ENCODE measurements at places on chromosomes 1 and 21.
A peak's percentile ranks its signal among the peaks of the same experiment; 100 is the strongest.

DNA sequence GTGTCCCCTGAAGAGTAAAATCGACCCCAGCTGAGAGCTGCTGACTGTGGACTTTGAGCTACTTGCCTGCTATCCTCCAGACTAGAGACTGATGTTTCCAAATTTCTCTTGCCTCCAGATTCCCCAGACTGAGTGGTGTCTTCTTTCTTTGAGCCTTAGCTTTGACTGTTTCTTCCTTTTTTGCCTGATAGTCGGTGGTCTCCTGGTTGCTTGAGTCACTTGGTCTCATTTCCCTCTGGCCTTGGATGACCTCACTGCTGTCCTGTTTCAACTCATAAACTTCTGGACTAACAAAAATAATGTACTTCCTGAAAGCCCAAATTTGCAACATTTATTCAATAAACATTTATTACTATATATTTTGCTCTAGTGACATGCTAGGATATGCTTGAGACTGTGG, 52.9 kb upstream of the DIPK1A start:
- no peak for DNase-seq

GRCh38 chr1:17653728-17654351, 101.3 kb upstream of the ACTL8 start:
- peak; percentile 71 for DNase-seq

GRCh38 chr1:230749150-230749549, 2.0 kb downstream of the CAPN9 start:
- no peak for DNase-seq

DNA sequence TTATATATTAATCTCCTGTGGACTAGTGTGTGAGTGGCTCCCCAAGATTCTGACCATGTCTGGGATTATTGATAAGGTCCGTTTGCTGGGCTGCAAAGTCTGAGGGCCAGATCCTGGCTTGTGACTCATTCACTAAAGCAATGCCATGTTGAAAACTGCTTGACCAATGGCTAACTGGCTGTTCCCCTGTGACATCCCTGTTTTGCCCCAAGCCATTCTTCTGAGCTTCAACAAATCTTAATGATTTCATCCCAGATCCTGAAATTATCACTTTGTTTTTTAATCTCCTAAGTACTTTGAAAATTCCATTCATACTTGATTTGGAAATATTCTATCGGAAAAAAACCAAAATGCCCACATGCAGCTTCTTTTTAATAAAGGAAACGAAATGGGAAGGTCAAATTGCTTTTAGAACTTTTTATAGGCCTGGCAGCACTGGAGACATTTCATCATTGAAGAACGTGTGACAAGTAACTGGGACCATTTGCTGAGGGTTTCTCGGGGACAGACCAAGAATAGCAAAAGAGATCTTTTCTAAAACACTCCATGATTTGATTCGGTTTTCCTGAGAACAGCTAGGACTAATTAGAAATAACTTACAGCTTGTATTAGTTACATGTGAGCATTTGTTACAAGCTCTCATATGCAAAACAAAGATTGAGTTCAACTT, 121.3 kb downstream of the TGFB2 start:
- DNase-seq = no peak

- no peak for DNase-seq
Measured at GRCh38 chr21:41559658-41560631, 52.0 kb upstream of the TMPRSS2 start.

GRCh38 chr1:224739997-224740684, 124.0 kb downstream of the CNIH3 start:
- DNase-seq = no peak

- peak; percentile 78 for DNase-seq
Measured at GRCh38 chr1:50418600-50419109, 4.6 kb downstream of the DMRTA2 start.

DNA sequence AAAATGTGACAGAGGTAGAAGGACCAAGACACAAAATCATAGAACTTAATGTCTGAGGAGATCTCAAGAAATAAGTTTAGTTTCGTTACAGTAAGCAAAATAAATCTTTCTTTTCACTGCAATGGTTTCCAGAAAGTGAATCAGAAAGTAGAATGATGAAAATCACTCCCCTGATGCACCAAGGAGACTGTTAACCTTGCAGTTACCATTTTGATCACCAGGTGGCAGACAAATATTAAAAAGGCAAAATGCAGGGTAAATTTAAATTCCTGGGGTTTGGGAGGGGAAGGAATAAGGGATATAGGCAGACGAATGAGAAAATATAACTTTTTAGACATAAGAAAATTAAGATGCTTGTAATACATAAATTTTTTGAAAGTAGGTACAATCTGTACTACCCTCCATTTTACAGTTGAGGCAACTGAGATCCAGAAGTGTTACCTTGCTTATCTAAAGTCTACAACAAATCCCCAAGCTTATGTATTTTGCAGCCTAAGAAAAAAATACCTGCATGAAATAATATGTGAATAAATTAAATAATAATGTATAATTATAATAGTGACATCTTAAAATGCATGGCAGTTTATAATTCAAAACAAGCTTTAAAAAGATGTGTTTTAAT, 253.2 kb downstream of the CRB1 start:
- no peak for DNase-seq

DNA sequence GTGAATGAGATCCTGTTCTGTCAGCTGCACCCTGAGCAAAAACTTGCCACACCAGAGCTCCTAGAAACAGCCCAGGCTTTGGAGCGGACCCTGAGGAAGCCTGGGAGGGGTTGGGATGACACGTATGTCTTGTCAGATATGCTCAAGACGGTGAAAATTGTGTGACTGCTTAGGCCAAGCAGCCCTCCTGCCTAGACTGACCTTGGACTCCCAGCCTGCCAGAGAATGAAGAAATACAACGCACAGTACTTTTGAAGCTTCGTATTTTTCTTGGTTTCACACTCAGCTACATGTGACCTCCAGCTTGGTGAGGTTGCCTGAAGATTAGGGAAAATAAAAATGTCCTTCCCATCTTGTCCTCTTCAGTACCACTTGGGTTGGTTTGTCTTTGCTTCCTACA, 15.1 kb downstream of the METTL13 start:
- no peak for DNase-seq

DNA sequence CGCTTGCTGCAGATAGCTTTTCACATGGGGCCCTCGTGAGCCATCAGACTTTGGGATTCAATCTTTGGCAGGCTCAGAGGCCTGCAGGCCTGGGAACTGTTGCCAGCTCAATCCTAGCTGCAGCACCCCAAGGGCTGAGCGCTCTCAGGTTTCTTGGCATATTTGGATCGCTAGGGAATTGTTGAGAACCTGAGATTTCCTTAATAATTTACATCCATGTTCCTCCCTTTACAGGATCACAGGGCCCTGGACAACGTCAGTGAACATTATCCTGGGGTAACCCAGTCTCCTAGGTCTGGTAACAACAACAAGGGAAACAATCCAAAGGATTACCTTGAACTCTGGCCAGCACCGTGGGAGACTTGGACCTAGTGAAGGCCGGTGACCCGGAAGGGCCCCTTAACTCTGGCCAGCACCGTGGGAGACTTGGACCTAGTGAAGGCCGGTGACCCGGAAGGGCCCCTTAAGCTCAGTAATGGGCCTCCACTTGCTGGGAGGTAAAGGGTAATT, 49.3 kb upstream of the NEK2 start:
- DNase-seq = peak; percentile 65

DNA sequence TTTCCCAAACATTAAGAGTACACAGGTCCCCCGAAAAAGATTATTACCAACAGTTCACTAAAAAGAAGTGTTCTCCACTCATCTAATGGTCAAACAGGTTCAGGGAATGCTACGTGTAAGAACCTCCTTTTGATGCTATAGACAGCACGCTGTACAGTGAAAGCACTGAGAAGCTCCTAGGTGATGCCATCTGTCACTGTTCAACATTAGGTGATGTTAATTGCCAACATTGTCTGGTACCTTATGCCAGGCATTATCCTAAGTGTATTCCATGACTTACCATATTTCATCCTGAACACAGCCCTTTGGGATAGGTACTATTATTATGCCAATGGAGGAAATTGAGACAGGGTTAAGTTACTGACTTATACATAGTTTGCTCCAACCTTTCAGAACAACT, 82.1 kb downstream of the DAB1 start:
- DNase-seq = no peak

DNA sequence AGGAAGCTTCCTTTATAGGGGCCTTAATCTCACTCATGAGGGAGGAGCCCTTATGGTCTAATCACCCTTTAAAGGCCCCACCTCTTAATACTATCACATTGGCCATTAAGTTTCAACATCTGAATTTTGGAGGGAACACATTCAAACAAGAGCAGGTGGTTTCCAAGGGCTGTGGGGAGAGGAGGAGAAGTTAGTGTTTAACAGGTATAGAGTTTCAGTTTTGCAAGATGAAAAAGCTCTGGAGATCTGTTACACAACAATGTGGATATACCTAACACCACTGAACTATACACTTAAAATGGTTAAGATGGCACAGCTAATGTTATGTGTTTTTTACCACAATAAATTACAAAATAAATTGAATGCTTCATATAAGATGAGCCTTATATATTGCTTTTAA, 113.4 kb upstream of the DNAH14 start:
- DNase-seq = no peak

DNA sequence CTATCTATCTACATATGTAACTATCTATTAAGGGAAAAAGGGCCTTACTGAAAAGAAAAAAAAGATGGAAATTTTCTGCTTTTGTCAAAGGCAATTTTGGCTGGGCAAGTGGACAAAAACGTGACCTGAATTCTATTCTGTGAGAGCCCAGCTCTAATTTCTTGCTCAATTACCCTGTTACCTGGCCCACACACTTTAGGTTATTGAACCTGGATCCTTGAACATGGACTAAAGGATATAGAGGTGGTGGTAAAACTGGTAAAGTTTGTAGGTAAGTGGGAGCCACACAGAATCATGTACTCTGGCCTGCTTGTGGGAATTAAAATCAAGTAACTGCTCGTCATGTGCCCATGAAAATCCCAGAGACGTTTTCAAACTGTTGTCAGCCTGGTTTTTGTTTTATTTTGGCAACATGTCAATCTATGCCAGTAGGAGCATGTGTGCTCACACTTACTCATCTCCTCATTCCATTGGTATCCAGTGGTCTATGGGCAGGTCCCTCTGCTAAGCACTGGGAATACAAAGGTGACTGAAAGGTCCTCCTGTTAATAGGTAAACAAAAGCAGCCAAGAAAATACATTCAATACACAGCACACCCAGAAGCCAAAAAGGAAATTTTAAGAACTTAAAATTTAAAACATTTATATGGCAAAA, 113.7 kb upstream of the WARS2 start:
- no peak for DNase-seq

DNA sequence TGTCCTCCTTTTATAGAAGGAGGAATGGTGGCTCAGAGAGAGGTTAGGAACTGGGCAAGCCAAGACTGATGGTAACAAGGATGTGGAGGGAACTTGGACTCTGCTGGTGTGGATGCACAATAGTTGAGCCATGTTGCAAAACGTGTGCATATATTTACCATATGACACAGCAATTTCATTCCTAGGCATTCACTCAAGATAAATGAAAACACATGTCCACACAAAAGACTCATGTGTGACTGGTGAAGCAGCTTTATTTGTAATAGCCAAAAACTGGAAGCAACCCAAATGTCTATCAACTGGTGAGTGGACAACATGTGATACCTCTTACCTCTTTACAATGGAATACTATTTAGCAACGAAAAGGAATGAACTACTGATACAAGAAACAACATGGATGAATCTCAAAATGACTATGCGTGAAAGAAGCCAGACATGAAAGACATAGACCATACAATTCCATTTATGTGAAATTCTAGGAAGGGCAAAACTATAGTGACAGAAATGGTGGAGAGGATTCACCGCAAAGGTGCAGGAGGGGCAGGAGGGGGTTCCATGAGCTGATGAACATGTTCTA, 36.2 kb downstream of the CAMK2N1 start:
- no peak for DNase-seq

- DNase-seq = no peak
Measured at GRCh38 chr21:26388731-26389231, 184.3 kb downstream of the CYYR1 start.

- DNase-seq = peak; percentile 53
Measured at GRCh38 chr1:220451532-220451931, 76.4 kb upstream of the MARK1 start.

GRCh38 chr1:201562257-201562656, 23.3 kb downstream of the NAV1 start:
- no peak for DNase-seq

DNA sequence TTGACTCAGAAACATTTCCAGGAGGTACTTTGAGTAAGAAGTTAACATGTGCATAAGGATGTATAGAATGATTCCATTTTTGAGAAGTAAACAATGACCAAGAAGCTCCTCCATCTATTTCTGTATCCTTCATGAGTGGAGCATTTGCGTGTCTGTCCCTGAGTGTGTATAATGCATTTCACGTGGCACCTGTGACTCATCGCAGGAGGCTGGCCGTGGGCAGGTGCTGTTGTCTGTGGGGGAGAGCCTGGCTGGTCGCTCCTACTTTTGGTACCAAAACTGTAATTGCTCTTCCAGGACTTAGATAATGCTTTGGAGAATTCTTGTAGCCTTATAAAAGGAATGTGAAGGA, 16.5 kb downstream of the SLC37A1 start:
- no peak for DNase-seq

- no peak for DNase-seq
Measured at GRCh38 chr1:119674111-119674526, 26.1 kb upstream of the ZNF697 start.

GRCh38 chr1:118618618-118619340, 369.4 kb downstream of the TBX15 start:
- DNase-seq = no peak

GRCh38 chr1:225871359-225872074, 10.7 kb downstream of the TMEM63A start:
- no peak for DNase-seq

DNA sequence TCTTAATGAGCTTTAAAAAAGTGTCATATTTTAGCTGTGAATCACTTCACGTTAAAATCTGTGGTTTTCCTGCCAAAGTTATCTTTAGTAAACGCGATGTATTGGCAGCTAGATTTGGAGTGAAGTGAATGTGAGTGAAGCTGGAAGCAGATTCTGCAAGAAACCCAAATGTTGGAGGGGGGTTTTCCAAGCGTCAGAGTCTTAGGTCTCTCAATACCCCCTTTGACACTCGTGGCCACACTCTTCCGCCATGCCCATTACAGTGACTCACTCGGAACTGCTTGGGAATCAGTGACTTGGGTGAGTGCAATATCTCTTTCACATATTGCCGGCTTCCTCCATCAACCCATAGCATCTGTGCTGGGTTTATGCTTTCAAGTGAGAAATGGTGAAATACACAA, 17.5 kb downstream of the B3GALT5 start:
- peak; percentile 7 for DNase-seq

- DNase-seq = no peak
Measured at GRCh38 chr1:19819701-19820100, 4.6 kb upstream of the RNF186 start.

GRCh38 chr1:7929637-7930036, 11.0 kb downstream of the TNFRSF9 start:
- DNase-seq = no peak

DNA sequence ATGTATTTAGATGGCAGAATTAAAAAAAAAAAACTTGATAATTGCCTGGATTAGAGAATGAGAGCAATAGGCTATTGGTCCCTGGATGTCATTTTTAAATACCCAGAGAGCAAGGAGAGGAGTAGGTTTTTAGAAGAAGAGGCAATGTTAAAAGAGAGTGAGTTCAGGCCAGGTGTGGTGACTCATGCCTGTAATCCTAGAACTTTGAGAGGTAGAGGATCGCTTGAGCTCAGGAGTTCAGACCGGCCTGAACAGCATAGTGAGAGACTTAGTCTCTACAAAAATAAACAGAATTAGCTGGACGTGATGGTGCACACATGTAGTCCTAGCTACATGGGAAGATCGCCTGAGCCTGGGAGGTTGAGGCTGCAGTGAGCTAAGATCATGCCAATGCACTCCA, 15.9 kb upstream of the MUTYH start:
- DNase-seq = no peak

- no peak for DNase-seq
Measured at GRCh38 chr1:170789063-170789462, 125.1 kb downstream of the PRRX1 start.

Data from ecto neural progenitor cell (in vitro differentiated cells).